Astrocyte of the hippocampus (primary cell): ENCODE measurements at places on chromosomes 7 and 10.

GRCh38 chr10:6275022-6275997, 72.6 kb downstream of the PFKFB3 start:
- peak; percentile 98 for DNase-seq

DNA sequence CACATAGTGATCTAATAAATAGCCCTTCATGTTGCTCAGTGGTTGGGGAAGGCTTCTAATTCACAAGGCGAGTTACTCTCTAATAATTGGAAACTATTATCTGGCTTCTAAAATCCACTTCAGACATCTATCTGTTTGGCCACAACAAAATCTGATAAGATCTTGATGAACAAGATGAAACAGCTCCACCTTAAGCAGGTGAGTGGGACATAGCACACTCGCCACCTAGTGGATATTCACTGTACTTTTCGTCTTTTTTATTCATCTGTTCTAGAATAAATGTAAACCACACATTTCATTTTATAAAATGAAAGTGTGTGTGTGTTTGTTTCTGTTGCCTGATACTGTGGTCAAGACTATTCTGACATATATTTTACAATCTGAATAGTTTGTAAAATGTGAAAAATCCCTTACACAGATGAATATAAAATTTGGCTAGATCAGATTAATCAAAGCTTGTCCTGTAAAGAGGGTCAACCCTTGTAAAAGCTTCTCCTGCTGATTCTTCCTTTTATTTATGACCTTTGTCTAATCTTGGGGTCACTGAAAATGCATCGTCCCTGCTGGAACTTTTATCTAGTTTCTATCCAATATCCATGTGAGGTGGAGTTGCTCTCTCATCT, 26.5 kb upstream of the CNTNAP2 start:
- peak; percentile 28 for DNase-seq

GRCh38 chr10:114767986-114768821, 53.4 kb upstream of the FHIP2A start:
- DNase-seq = peak; percentile 40

DNA sequence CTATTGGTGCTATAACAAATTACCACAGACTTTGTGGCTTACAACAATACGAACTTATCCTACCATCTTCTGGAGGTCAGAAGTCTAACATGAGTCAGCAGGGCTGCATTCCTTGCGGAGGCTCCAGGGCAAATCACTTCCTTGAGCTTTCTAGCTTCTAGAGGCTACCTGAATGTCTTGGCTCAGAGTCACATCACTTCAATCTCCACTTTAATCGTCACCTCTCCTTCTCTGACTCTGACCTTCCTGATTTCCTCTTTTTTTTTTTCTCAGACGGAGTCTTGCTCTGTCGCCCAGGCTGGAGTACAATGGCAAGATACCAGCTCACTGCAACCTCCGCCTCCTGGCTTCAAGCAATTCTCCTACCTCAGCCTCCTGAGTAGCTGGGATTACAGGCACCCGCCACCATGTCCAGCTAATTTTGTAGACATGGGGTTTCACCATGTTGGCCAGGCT, 44.6 kb upstream of the ANAPC16 start:
- DNase-seq = peak; percentile 72
